ENCODE measurements at places on chromosomes 2 and 18.

DNA sequence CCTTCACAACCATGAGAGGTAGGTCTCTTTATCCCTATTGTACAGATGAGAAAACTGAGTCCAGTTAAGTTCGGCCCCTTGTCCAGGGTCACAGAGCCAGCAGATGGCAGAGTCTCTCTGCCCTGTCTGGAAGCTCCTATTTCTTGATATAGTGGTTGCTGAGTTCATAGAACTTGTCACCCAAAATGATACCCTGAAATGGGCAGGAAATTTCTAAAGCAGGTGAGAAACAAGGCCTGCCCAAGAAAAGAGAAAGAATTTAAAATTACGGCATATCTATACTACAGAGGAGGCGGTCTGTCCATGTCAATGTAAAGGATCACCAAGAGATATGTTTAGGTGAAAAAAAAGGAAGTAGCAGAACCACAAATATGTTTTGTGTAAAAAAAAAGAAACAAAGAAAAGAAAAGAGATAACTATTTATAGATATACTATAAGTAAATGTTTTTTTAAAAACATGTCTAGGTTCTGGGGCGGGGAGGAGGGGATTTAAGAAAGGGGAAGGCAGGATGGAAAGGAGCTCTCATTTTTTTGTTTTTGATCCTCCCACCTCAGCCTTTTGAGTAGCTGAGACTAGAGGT is 39.8 kb downstream of the MYO7B start:
- DNase-seq: peak; percentile 9

- no peak for DNase-seq
Measured at GRCh38 chr18:8301427-8302172, 307.6 kb upstream of the RAB12 start.

GRCh38 chr2:216810399-216811160 is 49.3 kb downstream of the TNP1 start:
- no peak for DNase-seq

- no peak for DNase-seq
Measured at GRCh38 chr18:73839441-73839840, 308.2 kb downstream of the FBXO15 start.

All from activated CD8-positive, alpha-beta memory T cell treated with anti-CD3 and anti-CD28 coated beads, Interleukin-2, amount 10 ng/mL, durations not matched to agents 7 days and 5 days (primary cell).